ENCODE measurements at places on chromosomes 6 and 20.
A peak's percentile ranks its signal among the peaks of the same experiment; 100 is the strongest.

DNA sequence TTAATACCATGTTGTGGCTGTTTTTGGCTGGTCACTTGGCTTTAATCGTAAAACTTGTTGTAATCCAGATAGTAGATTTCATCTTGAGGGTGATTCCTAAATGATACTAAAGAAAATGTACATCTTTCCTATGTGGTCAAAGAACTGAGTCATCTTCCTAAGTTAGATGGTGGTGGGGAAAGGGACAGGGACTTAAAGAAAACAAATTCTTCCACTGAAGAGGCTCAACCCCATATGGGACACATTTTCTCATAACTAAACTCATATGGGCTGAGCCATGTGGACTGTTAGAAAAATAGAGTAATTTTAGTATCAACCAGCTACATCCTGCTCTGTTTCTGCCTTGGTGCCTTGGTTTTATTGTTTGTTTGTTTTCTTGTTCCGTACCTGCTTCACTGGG is 155.8 kb downstream of the TSHZ2 start:
- H3K36me3 ChIP-seq = no peaks in the 10 kb centered on the region
- H3K27me3 ChIP-seq = no peaks in the 10 kb centered on the region
- no peak for DNase-seq
- no peaks in the 10 kb centered on the region for H3K4me1 ChIP-seq
- no peak overlapping the region for H3K4me3 ChIP-seq

GRCh38 chr20:52219441-52219840 is 27.9 kb upstream of the ZFP64 start:
- no peak overlapping the region for H3K27ac ChIP-seq
- no peaks in the 10 kb centered on the region for H3K4me1 ChIP-seq
- DNase-seq = no peak

- H3K36me3 ChIP-seq = no peaks in the 10 kb centered on the region
- DNase-seq = no peak
- no peak overlapping the region for H3K27ac ChIP-seq
- no peak overlapping the region for H3K4me3 ChIP-seq
- H3K4me1 ChIP-seq = no peaks in the 10 kb centered on the region
Observed at GRCh38 chr6:91613481-91613880, 1026.6 kb upstream of the MAP3K7 start.

DNA sequence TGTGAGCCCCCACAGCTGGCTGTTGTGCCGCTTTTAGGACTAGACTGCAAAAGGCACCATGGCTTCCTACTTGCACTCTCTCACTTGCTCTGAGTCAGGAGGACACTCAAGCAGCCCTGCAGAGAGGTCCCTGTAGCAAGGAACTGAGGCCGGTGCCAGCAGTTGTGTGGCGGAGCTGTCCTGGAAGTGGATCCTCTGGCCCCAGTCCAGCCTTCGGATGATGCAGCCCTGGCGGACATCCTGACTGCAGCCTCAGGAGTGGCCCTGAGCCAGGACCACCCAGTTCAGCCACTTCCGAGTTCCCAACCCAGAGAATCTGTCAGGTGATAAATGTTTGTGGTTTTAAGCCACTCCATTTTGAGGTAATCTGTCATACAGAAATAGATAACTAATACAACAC is 17.5 kb downstream of the CTCFL start:
- no peak overlapping the region for H3K4me3 ChIP-seq
- H3K4me1 ChIP-seq = peaks cover 37% of the 10 kb centered on the region
- H3K27me3 ChIP-seq = no peaks in the 10 kb centered on the region
- peak overlapping the region; percentile 71 for H3K27ac ChIP-seq

- no peak for DNase-seq
- no peaks in the 10 kb centered on the region for H3K27me3 ChIP-seq
- no peaks in the 10 kb centered on the region for H3K4me1 ChIP-seq
- no peak overlapping the region for H3K4me3 ChIP-seq
- H3K36me3 ChIP-seq = no peaks in the 10 kb centered on the region
- no peak overlapping the region for H3K27ac ChIP-seq
Observed at GRCh38 chr20:49797344-49797615, 15.3 kb upstream of the SLC9A8 start.

- no peak overlapping the region for H3K4me3 ChIP-seq
- H3K27ac ChIP-seq = no peak overlapping the region
- no peaks in the 10 kb centered on the region for H3K27me3 ChIP-seq
- H3K36me3 ChIP-seq = no peaks in the 10 kb centered on the region
Observed at GRCh38 chr6:44850312-44850711, 462.8 kb downstream of the CDC5L start.

DNA sequence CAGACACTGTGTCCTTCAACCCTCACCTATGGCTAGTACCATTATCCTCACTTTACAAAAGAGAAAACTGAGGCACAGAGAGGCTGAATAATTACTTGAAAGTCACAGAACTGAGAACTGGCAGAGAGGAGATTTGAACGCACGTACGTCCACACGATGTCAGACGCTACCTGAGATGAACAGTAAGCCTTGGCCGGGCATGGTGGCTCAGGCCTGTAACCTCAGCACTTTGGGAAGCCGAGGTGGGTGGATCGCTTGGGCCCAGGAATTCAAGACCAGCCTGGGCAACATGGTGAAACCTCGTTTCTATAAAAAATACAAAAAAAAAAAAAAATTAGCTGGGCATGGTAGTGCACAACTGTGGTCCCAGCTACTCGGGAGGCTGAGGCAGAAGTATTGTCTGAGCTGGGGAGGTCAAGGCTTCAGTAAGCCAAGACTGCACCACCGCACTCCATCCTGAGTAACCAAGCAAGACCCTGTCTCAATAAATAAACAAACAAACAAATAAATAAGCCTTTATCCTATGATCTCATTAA is 20.5 kb downstream of the GMDS start:
- H3K27me3 ChIP-seq = no peaks in the 10 kb centered on the region
- no peak for DNase-seq
- no peak overlapping the region for H3K4me3 ChIP-seq
- H3K27ac ChIP-seq = no peak overlapping the region
- H3K36me3 ChIP-seq = no peaks in the 10 kb centered on the region
- no peaks in the 10 kb centered on the region for H3K4me1 ChIP-seq

- H3K27me3 ChIP-seq = no peaks in the 10 kb centered on the region
- no peak within 1 kb of the TSS for H3K27ac ChIP-seq
- no peaks in the 10 kb centered on the region for H3K4me1 ChIP-seq
Observed at GRCh38 chr6:11778648-11779328, at the start of gene ADTRP. TSS of gene ADTRP (minus strand) at chr6:11778803. CDS start at chr6:11778759, 44 bp downstream.

DNA sequence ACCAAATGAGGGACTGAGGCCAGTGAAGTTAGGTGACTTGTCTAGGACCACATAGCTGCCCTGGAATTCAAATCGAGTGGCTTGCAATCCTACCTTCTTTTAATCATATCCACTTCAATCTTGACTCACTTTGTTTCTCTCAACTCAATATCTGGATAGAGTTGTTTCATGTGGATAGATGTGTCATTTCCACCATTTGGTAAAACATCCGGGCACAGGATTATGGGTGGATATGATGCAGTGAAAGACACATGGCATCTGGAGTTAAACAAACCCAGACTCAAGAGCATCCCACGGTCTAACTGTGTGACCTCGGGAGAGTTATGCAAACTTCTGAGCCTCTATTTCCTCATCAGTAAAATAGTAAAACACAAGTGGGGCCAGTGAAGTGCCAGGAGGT is 103.6 kb upstream of the CNKSR3 start:
- H3K27me3 ChIP-seq = no peaks in the 10 kb centered on the region
- no peak overlapping the region for H3K27ac ChIP-seq
- no peak for DNase-seq

GRCh38 chr6:169247991-169248390 is 5.7 kb downstream of the THBS2 start:
- H3K27me3 ChIP-seq = no peaks in the 10 kb centered on the region
- no peak for DNase-seq
- no peak overlapping the region for H3K4me3 ChIP-seq
- H3K4me1 ChIP-seq = peaks cover 8% of the 10 kb centered on the region
- H3K27ac ChIP-seq = no peak overlapping the region
- H3K36me3 ChIP-seq = no peaks in the 10 kb centered on the region

DNA sequence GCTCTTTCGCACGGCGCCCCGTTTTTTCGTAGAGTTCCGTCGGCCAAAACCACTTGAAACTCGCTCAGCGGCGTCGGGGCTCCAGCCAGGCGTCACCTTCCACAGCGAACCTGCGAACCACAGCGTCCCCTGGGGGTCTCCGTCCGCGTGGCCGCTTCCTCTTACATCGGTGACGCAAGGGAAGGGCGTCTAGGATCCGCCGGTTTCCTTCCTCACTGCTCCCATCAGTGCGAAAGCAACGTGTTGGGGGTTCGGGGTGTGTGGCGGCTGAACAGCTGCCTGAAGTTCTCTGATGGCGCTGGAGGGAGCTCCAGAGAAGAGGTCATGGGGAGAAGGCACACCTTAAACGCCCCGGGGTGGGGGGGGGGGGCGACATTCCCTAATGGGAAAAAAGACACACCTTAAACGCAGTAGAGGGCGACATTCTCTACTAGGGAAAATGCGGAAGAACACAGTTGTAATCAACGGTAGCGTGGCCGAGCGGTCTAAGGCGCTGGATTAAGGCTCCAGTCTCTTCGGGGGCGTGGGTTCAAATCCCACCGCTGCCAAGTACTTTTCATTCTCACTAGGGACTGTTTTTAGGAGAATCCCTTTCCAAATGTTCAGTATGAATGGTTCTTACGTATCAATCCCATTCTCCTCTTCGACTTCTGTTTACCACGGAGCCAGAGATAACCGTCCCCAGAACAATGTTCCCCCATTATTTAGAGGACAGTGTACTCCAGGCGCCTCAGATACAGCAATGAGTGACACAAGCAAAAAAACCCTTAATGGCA is 16.4 kb downstream of the ZNF311 start:
- H3K4me1 ChIP-seq = no peaks in the 10 kb centered on the region
- no peak overlapping the region for H3K4me3 ChIP-seq

GRCh38 chr20:58209652-58210397 is 18.6 kb downstream of the ANKRD60 start:
- no peak overlapping the region for H3K4me3 ChIP-seq
- H3K27ac ChIP-seq = no peak overlapping the region
- no peaks in the 10 kb centered on the region for H3K4me1 ChIP-seq
- peak; percentile 82 for DNase-seq
- no peaks in the 10 kb centered on the region for H3K27me3 ChIP-seq

DNA sequence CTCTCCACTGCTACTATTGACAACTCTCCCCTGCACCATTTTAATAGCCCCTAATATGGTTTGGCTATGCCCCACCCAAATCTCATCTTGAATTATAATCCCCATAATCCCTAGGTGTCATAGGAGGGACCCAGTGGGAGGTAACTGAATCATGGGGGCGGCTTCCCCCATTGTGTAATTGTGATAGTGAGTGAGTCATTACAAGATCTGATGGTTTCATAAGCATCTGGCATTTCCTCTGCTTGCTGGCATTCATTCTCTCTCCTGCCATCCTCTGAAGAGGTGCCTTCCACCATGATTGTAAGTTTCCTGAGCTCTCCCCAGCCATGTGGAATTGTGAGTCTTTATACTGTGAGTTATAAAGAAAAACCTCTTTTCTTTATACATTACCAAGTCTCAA is 74.1 kb upstream of the TCF21 start:
- H3K36me3 ChIP-seq = no peaks in the 10 kb centered on the region
- DNase-seq = no peak
- no peak overlapping the region for H3K4me3 ChIP-seq
- H3K27me3 ChIP-seq = no peaks in the 10 kb centered on the region
- no peaks in the 10 kb centered on the region for H3K4me1 ChIP-seq

GRCh38 chr6:83518816-83519480 is 6.6 kb downstream of the PRSS35 start:
- H3K27me3 ChIP-seq = no peaks in the 10 kb centered on the region
- H3K4me1 ChIP-seq = no peaks in the 10 kb centered on the region
- no peak overlapping the region for H3K4me3 ChIP-seq
- H3K27ac ChIP-seq = no peak overlapping the region
- H3K36me3 ChIP-seq = no peaks in the 10 kb centered on the region

DNA sequence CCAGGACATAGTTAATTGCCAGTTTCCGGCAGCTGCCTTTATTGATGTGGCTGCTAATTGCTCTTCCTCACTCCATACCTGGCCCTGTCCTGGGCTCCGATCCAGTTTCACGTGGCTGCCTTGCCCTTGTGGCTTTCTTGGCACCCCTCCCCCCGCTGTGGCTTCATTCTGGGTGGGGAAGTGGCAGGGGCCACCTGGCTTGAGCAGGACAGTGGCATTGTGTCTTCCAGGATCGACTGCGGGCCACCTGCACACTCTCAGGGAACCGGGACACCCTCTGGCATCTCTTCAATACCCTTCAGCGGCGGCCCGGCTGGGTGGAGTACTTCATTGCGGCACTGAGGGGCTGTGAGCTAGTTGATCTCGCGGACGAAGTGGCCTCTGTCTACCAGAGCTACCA is 10.8 kb downstream of the MAVS start:
- H3K27me3 ChIP-seq = no peaks in the 10 kb centered on the region
- no peak overlapping the region for H3K4me3 ChIP-seq
- peaks cover 51% of the 10 kb centered on the region for H3K36me3 ChIP-seq
- no peak for DNase-seq
- no peaks in the 10 kb centered on the region for H3K4me1 ChIP-seq

GRCh38 chr20:49616154-49617007 is 48.4 kb upstream of the PTGIS start:
- H3K27ac ChIP-seq = no peak overlapping the region
- no peaks in the 10 kb centered on the region for H3K4me1 ChIP-seq
- no peak overlapping the region for H3K4me3 ChIP-seq

- peak; percentile 87 for DNase-seq
- H3K27me3 ChIP-seq = no peaks in the 10 kb centered on the region
- peak within 1 kb of the TSS; percentile 65 for H3K27ac ChIP-seq
- peaks cover 38% of the 10 kb centered on the region for H3K4me1 ChIP-seq
Observed at GRCh38 chr20:36875702-36876472, at the start of gene TLDC2. TSS of gene TLDC2 (plus strand) at chr20:36876138. CDS start at chr20:36876175, 37 bp downstream.

DNA sequence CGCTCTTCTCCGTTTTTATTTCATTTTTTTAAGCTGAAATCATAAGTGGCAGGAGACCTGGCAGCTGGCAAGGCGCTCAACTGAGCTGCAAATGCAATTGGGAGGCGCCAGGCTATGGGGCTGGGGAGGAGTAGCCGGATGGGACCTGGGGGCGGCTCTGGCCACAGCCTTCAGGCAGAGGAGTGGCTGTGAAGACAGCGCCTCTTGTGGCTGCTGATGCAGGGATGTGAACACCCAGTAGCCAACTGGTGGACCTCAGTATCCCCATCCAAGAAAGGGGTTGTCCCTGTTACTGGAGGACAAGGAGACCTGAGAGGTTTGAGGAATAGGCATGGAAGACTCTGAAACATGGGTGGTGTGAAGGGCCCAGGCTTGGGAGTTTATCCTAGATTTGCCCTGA is 12.6 kb downstream of the KCNK17 start:
- H3K27me3 ChIP-seq = no peaks in the 10 kb centered on the region
- H3K27ac ChIP-seq = no peak overlapping the region
- H3K4me1 ChIP-seq = peaks cover 7% of the 10 kb centered on the region
- no peak for DNase-seq
- no peak overlapping the region for H3K4me3 ChIP-seq

DNA sequence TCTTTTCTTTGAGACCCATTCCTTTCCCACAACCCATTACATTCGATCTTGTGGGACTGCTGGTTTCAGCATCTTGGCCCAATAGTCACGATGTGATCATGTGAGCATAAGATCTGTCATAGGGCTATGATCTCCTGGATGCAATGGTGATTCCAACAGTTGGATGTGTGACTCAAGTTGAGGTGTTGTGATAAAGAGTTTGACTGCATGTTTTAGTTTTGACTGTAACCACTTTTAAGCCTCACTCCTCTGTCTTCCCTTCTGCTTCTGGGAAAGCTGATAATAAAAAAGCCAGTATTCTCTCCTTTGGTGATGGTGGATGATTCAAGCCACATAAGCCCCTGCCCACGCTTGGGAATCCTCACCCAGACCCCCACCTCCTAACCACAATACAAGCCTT is 117.0 kb upstream of the ASCC3 start:
- H3K36me3 ChIP-seq = no peaks in the 10 kb centered on the region
- H3K4me3 ChIP-seq = no peak overlapping the region
- H3K27me3 ChIP-seq = no peaks in the 10 kb centered on the region
- no peaks in the 10 kb centered on the region for H3K4me1 ChIP-seq
- no peak for DNase-seq
